NCI-H1092 (cell line): ENCODE measurements at places on chromosomes 11 and 22.

GRCh38 chr11:112975051-112975450 lies 13.8 kb downstream of the NCAM1 start:
- DNase-seq, result no peak

GRCh38 chr11:120229451-120230424 lies 10.2 kb upstream of the POU2F3 start:
- no peak for DNase-seq

DNA sequence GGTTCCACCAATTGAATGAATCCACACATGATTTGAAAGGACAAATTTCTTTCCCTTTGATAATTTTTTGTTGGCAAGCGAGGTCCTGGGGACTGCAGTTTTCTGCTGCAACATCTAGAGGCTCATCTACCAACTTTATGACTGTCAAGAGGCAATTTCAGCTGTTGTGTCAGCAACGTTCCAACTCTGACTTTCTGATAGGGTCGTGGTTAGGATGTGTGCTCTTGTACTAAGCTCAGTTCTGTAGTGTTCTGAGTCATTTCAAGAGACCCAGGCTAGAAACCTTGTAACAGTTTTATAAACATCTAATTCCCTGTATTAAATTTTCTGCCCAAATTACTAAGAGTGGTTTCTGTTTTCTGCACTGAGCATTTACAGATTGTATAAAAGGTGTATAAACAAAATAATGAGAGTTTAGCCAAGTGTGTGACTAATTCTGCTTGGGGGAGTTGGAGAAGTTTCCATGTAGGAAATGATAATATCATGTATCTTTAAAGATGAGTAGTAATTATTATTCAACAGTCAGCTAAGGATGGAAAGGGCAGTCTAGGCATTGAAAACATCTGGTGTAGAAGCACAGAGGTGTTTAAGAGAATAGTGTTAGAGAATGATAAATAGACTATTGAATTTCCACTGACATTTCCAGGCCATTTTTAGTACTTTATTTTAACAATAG lies 72.2 kb downstream of the RBMXL2 start:
- DNase-seq, result no peak

DNA sequence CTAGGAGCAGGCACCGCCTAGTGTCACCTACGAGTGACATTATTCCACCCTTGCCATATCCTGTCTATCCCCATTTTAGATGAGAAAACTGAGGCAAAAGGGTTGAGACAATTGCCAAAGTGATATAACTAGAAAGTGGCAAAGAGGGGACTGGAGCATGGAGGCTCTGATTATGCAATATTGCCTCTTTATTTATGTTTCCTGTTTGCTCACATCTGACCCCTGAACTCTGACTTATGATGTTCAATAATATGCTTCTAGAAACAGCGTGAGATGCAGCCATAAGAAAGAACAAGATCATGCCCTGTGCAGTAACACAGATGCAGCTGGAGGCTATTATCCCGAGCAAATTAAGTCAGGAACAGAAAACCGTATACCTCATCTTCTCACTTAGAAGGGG lies 7.7 kb downstream of the ELF5 start:
- DNase-seq, result no peak

DNA sequence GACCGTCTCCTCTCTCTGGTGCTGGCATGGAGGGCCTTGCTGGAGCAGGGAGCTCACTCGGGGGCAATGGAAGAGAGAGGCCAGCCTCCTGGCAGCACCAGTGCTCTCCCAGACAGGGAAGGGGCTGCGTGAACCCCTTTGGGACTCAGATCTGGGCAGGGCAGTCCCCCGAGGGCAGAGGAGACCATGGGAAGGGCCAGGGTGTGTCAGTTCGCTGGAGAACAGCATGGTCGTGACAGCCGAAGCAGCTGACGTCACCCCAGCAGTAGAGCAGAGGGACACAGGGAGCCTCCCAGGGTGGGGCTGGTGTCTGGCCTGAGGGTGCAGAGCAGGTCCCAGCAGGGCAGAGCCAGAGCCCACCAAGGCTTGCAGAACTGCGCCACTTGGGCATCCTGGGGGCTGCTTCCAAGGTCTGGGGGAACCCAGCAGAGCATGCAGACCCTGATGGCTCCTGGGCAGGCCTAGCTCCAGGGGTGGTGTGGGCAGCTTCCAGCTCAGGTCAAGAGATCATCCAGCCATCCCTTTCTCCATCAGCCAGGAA lies 71.0 kb upstream of the KCNQ1OT1 start:
- no peak for DNase-seq

DNA sequence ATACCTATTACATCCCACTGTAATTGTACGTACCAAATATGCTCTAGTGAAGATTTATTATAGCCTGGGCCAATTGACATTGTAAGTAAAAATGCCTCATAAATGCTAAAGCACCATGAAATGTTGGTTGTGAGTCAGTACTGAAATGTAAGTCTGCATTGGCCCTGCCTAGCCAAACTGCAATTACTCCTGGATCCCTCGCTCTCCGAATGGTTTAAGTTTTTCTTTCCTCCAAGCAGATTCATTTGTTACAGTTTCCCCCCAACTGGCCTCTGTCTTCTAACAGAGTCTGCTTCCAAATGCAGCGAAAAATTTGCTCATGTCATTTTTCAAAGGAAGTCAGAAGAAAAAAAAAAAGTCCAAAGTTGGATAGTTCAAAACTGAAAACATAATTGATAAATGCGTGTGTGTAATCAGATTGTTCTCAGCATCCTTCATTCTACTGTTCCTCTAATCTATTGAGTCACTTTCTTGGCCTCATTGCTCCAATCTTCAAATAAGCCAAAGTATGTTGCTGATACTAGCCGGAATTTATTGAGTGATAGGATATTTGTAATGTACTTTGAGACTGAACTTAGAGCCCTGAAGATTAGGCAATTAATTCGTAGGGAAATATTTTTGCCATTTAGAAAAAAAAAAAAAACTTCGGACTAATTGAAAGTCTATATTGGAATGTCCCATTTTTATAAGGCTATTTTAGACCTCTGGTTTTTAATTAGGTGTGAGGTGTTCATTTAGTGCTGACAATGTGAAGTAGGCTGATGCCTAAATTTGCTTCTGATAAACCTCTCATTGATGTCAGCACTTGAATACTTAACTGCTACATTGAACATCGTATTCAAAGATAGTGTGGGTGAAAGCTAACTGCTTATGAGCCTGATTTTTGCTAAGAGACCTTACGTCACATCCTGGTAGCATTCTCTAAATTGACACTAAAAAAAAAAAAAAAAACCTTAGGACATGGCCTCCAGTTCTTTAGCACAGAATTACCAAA lies 93.4 kb downstream of the WT1 start:
- no peak for DNase-seq

GRCh38 chr11:131137046-131137445 lies 220.8 kb upstream of the SNX19 start:
- DNase-seq, result no peak
